Activated naive CD4-positive, alpha-beta T cell treated with anti-CD3 and anti-CD28 coated beads for 36 hours (primary cell): ENCODE measurements at places on chromosomes 5 and 9.

DNA sequence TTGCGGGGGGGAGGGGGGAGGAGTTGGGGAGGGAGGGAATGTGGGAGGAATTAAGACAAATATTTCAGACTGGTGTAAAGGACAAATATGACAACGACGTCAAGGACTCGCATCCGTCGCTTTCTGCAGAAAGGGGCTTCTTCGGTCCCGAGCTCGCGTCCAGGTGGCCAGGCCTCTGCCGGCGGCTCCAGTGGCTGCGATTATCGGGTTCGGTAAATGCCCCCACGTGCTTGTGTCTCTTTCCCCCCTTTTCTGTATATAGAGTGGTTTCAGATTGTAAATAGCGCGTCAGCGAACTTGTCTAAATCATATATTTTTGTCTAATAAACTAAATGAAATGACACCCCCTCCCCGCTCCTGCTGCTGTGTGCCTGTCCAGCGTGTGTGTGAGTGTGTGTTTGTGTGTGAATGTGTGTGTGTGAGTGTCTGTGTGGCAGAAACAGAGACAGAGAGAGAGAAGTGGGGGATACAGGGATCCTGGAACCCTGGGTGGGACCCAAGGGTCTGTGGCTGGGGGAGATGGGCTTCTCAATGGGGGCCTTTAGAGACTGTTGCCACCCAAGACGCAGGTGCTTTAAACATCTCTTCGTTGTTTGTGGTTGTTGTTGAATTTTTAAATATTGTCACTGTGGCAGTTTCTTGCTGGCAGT lies 5.6 kb downstream of the IRX1 start:
- no peak for DNase-seq

- DNase-seq: no peak
These were observed 21.7 kb downstream of the RMI1 start for GRCh38 chr9:84002344-84002743.

GRCh38 chr9:137564817-137565411 lies 13.2 kb downstream of the MRPL41 start:
- DNase-seq: no peak

DNA sequence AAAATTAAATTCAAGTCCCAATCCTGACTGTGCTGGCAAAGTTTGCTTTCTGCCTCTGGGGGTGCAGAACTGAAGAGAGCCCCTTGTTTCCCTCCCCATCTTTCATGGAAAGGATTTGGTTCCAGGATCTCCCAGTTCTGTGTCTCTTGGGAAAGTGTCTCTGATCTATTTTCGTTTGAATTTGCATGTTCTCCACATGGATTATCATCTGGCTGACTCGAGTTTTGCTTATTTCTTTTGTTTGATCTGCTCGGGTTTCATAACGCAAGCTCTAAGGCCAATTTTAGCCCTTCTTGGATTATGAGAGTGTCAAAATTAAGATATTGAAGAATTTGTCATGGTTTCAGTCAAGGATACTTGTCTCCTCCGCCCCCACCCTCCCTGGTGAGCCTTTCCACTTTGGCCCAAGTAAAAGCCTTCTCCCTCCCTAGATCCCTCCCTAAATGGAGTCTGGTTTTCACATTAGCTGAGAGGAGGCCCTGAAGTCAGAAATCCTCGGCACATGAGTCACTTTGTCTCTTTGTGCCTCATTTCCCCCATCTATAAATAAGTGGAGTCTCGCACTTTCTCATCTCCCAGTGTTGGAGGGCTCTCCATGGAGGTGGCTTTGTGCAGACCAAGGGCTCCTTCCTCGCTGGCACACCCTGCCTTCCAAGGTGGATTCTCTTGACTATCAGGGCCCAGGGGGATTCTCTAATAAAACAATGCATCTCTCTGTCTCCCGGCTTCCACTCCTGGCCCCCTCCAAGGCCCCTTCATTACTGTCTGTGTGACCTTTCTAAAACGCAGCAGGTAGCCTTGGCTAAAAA lies 17.3 kb downstream of the ADRB2 start:
- DNase-seq: no peak

DNA sequence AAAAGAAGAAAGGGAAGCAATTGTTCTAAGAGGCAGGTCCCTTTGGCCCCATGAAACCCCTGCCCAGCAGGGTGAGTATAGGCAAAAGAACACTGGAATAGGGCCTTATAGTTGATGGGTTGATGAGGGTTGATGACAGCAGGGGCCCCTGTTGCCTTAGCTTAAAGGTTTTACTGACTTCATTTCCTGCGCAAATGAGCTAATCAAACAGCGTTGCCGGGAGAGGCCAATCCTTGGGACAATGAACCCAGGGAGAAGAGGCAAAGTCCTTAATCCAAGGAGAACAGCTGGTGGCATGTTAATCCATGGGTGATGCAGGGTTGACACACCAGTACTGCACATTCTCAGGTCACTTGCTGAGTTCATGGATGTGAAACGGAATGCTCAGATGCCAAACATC lies 22.0 kb upstream of the EPB41L4B start:
- DNase-seq: no peak

DNA sequence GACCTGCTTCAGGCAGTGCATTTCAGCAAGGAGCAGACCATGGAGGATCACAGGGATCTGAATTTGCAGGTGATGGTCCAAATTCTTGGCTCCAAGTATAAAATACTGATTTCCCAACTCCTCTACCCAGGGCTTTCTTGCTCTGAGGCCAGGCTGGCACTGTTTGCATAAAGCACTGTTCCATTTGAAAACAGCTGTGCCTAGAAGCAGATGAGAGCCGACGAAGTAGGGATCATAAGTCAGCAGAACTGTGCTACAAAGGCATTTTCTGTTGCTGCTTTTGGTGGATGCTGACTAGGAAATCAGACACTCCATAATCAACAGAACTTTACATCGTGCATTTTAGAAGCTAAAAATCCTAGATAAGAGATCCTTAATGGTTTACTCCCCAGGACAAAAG lies 126.4 kb downstream of the MAT2B start:
- no peak for DNase-seq

GRCh38 chr5:55620009-55620765 lies 85.4 kb upstream of the PLPP1 start:
- DNase-seq: no peak

DNA sequence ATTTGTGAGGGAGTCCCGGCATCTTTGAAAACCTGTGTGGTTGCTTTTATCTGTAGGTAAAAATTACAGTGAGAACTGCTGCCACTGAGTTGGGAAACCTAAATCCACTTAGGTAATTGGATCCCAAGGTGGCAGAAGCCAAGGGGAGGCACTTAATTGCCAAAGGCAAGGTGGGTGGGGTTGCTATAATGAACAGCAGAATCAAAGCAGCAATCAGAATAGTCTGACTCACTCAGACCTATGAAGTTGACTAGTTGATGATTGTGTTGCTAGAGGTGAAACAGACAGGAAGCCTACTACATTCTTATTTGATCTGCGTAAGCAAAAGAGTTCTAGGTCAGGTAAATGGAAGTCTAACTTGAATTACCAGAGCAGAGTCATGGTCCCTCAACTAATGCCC lies 17.3 kb upstream of the BICD2 start:
- DNase-seq: no peak

GRCh38 chr9:104334549-104334948 lies 169.5 kb upstream of the OR13F1 start:
- no peak for DNase-seq

- no peak for DNase-seq
These were observed 135.4 kb downstream of the ISL1 start for GRCh38 chr5:51518607-51519006.
